ENCODE measurements at places on chromosomes 3 and 15.

DNA sequence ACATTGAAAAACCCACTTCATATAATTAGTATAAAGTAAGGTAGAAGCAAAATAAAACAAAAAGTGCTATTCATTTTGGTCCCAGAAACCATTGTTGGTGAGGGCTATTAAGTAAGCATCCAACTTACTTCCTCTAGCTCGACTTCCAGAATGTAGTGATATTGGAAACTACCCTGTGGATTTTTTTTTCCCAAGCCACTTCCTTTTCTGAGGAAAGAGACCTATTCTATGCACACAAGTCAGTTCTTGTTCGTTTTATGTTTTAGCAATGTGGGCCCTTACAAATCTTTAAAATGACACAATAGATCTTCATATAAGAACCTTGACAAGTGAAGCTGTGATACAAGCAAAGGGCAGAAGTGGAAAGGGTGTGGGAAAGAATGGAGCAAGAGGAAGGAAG, 402.0 kb upstream of the TBL1XR1 start:
- DNase-seq: no peak

DNA sequence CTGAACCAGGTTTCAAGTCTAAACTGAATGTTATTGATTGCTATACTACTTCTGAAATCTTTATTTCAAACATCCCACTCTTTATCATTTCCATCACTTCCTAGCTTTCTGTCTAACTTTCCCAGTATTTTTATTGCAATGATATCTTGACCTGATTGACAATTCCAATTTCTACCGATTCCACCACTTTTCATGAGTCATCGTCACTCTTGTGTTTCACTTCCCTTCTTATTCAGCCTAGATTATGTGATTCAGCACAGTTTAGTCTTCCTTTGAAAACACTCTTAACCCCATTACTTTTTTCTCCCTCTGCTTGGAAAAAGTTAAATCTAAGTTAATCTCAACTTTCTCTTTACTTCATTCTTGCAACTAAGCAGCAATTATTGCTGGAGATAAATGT, 62.6 kb downstream of the SLC7A14 start:
- no peak for DNase-seq

DNA sequence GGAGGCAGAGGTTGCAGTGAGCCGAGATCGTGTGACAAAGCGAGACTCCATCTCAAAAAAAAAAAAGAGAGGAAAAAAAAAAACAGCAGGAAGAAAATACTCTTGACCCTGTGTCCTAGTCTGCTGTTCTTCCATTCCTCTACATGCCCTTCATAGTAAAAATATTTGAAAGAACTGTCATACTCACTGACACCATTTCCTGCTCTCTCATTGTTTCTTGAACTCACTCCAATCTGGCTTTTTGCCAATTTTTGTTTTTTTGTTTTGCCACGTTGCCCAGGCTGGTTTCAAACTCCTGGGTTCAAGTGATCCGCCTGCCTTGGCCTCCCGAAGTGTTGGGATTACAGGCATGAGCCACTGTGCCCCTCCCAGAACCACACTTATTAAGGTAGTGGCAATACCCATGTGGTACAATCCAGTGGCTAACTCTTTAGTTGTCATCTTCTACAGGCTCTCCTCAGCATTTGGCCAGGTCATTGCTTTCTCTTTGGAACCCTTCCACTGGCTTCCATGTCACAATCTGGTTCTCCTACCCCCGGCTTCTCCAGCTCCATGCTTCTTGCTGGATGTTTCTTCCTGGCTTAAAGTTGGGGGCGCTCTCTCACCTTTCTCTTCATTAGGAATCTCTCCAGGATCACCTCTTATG, 238.2 kb upstream of the C2CD4B start:
- no peak for DNase-seq

- no peak for DNase-seq
These were observed 737.9 kb upstream of the BCHE start for GRCh38 chr3:166575161-166575560.

- DNase-seq: no peak
These were observed 175.4 kb downstream of the ATP10A start for GRCh38 chr15:25687689-25688088.

- DNase-seq: no peak
These were observed 83.8 kb downstream of the PTPRG start for GRCh38 chr3:61645148-61645547.

- no peak for DNase-seq
These were observed 544 bp upstream of the TIMMDC1 start for GRCh38 chr3:119497820-119498185.

DNA sequence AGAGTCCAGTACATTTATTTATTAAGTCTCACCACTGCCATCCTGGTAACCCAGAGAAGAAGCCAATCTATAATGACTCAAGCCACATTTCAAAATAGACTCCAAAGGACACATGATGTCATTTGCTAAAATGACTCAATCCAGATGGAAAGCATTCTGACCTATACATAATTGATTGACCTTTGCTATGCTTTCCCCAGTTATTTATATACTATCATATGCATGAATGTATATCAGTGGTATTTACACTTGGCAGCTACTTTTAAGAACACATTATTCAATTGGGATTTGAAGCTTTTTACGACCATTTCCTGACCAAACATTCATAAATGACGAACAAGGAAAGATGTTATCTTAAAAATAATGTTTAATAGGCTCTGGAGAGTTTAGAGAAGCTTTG, 297.2 kb downstream of the FHIT start:
- DNase-seq: no peak

DNA sequence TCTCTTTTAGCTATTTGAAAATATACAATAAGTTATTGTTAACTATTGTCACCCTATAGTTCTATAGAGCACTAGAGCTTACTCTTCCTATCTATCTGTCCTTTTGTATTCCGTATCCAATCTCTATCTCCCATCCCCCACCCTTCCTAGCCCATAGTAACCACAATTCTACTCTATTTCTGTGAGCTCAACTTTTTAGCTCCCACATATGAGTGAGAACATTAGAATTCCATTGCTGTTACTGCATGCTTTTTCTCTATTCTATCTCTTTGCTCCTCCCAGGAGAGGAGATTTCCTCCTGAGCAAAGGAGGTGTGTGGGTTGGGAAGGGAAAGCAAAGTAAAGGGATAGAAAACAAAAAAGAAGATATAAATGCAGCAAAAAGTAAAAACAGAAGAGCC, 105.6 kb upstream of the SLC4A7 start:
- no peak for DNase-seq

- DNase-seq: no peak
These were observed 843.2 kb downstream of the CADM2 start for GRCh38 chr3:85801955-85802354.

GRCh38 chr3:45789235-45789812, 7.0 kb downstream of the SLC6A20 start:
- DNase-seq: no peak

DNA sequence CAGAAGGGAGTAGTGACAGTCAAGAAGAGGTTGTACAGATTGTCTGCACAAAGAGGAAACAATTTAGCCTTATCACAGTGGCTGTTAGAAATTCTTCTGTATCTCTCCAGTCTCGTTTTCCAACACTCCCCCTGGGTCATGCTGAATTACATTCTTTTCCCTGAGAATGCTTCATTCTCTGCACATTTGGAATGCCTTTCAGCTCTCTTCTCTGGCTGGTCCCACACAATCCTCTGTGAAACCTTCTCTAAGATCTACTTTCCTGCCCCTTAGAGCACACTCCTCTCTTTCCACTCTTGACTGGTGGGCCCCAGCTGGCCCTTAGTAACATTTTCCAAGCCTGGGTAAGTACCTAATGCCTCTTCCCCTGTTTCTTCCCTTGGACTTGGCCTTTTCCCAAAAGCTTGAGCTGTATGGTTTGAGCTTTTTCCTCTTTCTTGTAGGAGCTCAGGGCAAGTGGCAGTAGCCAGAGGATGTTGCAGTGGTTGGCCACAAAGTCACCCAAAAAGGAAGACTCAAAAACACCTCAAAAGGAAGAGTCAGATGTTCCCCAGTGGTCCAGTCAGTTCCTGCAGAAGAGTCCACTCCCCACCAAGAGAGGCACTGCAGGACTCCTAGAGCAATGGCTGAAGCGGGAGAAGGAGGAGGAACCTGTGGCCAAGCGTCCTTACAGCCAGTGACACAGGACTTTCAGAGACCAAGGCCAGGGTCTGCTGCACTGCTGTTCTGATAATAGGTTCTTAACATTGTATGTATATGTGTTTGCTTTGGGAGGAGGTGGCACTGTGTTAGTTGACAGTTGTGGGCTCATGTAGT, 25.7 kb downstream of the HMCES start:
- no peak for DNase-seq

- no peak for DNase-seq
These were observed 5.0 kb downstream of the THBS1 start for GRCh38 chr15:39585871-39586301.

GRCh38 chr3:18680758-18681157, 255.6 kb upstream of the SATB1 start:
- DNase-seq: no peak

GRCh38 chr3:117597865-117598264, 888.3 kb downstream of the TUSC7 start:
- DNase-seq: no peak

DNA sequence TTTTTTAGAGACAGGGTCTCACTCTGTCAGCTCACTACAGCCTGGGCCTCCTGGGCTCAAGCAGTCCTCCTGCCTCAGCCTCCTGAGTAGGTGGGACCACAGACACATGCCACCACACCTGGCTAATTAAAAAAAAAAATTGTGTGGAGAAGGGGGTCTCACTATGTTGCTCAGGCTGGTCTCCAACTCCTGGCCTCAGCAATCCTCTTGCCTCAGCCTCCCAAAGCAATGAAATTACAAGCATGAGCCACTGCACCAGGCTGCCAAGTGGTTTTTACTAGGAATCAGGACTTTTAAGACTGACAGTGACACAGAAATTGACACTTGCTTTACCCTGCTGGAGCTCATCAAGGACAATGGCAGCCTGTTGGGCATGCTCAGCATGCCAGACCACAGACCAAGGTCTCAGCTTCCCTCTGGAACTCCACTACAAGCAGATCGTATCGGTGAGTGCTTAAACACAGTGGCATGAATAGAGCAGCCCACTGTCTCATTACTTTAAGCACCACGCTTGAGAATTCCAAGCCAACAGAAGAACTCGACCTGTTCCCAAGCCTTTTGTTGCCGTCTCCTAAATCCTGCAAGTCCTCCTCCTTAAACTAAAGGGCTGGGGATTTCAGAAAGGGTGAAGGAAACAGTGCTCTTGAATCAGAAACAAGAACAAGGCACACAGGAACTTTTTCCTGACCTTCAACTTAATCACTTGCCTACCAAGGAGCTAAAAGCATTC, 41.4 kb downstream of the EOMES start:
- DNase-seq: no peak

- DNase-seq: no peak
These were observed 272.6 kb downstream of the CLSTN2 start for GRCh38 chr3:140207541-140207940.

GRCh38 chr15:48103647-48104046, 17.1 kb upstream of the SLC24A5 start:
- no peak for DNase-seq

- no peak for DNase-seq
These were observed 54.3 kb downstream of the PDE8A start for GRCh38 chr15:85035980-85036379.

GRCh38 chr3:64133987-64134386, 91.3 kb downstream of the PRICKLE2 start:
- DNase-seq: no peak

DNA sequence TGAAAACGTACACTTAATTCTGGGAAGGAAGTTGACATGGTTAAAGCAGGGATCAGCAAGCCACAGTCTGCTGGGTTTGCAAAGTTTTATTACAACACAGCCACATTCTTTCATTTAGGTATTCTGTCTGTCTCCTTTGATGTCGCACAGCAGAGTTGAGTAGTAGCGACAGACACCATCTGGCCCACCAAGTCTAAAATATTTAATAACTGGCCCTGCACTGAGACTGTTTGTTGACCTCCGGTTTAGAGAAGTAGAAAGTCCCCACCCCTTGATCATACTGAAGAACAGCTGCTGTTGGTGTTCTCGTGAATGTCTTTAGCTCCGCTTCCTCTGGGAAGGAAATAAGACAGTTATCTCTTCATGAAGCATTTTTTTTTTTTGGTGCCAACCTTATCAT, 66.2 kb downstream of the MCTP2 start:
- no peak for DNase-seq

- no peak for DNase-seq
These were observed 249.4 kb downstream of the FAM43A start for GRCh38 chr3:194935061-194935460.

- DNase-seq: peak; percentile 24
These were observed 79.8 kb downstream of the ABHD5 start for GRCh38 chr3:43770426-43771103.

DNA sequence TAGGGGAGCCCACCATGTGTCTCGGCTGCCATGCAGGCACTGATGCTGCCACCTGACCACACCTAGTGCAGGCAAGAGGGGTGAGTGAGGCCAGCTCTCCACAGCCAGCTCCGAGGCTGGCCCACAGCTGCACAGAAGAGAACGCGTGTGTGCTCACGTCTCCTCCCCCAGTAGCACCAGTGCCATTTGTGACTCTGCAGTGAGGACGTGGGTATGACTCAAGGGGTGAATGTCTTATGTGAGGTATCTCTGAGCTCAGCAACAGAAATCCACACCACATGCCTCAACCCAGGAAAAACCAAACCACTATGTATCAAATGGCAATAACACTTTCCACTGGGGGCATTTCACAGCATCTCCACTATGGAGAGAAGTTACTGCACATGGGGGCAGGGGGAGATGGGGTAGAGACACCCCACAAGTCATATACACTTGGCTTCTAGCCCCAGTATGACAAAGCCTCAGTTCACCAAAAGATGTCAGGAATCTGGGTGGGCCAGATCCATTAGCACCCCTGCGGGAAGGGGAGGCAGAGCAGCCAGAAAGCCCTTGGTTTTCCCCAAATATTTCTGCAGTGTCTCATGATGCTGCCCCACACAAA, 87.6 kb downstream of the LRIG1 start:
- DNase-seq: no peak

DNA sequence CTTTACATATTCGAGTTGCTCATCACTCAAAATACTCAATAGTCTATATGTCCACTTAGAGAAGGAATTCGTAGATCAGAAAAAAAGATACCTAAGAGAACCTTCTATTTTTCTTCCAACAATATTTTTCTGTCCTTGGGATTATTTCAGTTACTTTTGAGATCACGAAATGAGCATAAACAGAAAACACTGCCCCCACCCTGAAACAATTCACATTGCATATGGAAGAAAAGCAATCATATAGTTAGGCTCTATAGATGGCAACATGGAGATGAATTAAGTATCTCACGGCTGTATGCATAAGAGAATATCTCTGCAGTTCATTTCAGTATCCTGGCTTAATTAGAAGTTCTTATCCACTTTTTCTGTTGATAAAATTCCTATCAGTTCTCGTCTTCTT, 391.1 kb downstream of the FGF12 start:
- DNase-seq: no peak
